A673 (cell line): ENCODE measurements at places on chromosomes 2 and 18.

GRCh38 chr2:58101500-58101899 is 54.9 kb downstream of the VRK2 start:
- no peak for DNase-seq

GRCh38 chr2:235663875-235664274 is 170.0 kb downstream of the AGAP1 start:
- DNase-seq: no peak

GRCh38 chr18:36294031-36294430 is 3.5 kb upstream of the FHOD3 start:
- DNase-seq: no peak

DNA sequence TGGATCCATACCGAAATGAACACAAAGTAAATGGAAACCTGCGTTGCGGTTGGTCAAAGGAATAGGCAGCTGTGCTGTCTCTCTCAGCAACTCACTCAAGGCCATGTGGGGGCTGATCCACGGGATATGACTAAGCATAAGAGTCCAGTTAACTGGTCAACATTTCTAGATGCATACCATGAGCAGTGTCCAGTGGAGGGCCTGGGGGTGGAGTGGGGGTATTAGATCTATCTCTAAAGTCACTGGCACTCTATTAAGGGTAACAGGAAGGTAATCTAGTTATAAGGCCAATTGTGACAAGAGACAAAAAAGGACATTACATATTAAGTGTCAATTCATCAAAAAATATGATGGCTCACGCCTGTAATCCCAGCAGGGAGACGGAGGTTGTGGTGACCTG is 136.8 kb downstream of the TTC32 start:
- DNase-seq: no peak

- no peak for DNase-seq
Observed at GRCh38 chr2:197908990-197909776, 104.8 kb downstream of the PLCL1 start.

GRCh38 chr2:14324308-14324707 is 308.2 kb upstream of the LRATD1 start:
- no peak for DNase-seq

- no peak for DNase-seq
Observed at GRCh38 chr2:32711908-32712501, 84.2 kb downstream of the TTC27 start.

- no peak for DNase-seq
Observed at GRCh38 chr18:378079-378478, 110.2 kb upstream of the THOC1 start.

GRCh38 chr2:10780491-10780820 is 32.1 kb downstream of the PDIA6 start:
- no peak for DNase-seq

- no peak for DNase-seq
Observed at GRCh38 chr2:17768894-17769293, 15.0 kb downstream of the GEN1 start.

- DNase-seq: no peak
Observed at GRCh38 chr2:3008561-3008960, 369.1 kb downstream of the EIPR1 start.

- DNase-seq: no peak
Observed at GRCh38 chr2:25105336-25106085, 62.9 kb downstream of the POMC start.

DNA sequence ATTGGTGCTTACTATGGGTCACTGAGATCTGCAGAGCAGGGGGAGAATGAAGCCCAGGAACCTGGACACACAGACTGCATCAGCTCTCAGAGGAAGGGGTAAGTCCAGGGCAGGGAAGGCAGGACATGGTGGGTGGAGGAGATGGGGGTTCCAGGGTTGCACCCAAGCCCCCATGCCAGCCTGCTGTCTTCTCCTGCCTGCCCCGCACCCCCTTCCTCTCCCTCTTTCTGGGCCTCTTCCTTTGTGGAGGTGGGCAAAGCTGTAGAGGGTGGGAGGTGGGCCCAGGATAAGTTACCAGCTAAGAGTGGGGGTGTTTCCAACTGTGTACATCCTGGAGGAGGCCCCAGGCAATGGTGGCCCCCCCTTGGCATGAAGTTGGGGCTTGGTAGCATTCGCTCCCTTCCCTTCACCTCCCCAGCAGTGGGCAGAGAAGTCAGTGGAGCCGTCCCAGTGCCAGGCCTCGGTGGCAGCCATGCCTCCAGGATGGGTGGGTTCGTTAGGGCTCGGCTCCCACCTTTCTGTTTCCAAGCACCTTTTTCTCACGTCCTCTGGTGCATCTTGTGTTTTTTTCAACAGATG is 132.2 kb downstream of the CLIP4 start:
- no peak for DNase-seq
